ENCODE measurements at places on chromosomes 3 and 15.

GRCh38 chr15:90051874-90052273 lies 50.4 kb downstream of the IDH2 start:
- DNase-seq, result no peak

- no peak for DNase-seq
Measured at GRCh38 chr15:77597804-77598453, 34.8 kb downstream of the LINGO1 start.

GRCh38 chr3:145055375-145056076 lies 1083.9 kb downstream of the DIPK2A start:
- no peak for DNase-seq

GRCh38 chr3:117272274-117272673 lies 562.7 kb downstream of the TUSC7 start:
- no peak for DNase-seq

- no peak for DNase-seq
Measured at GRCh38 chr3:52420388-52420787, 24.5 kb downstream of the SEMA3G start.

DNA sequence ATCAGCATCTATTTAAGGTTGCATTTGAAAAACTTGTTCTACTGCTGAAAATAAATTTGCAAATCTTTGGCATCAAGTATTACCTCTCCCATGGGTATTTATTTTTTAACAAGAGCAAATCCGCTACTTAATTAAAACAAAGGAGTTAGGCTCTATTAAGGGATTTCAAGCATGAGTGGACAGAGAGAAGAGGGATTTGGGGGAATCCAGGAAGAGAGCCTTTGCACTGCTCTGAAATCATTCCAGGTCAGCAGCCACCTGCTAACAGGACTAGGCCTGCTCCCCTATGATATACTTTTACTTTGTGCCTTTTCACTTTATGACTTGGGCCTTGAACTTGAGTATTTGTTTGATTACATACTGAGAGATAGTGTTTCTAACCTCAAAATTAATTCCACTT lies 57.1 kb downstream of the IQCH start:
- DNase-seq, result no peak

DNA sequence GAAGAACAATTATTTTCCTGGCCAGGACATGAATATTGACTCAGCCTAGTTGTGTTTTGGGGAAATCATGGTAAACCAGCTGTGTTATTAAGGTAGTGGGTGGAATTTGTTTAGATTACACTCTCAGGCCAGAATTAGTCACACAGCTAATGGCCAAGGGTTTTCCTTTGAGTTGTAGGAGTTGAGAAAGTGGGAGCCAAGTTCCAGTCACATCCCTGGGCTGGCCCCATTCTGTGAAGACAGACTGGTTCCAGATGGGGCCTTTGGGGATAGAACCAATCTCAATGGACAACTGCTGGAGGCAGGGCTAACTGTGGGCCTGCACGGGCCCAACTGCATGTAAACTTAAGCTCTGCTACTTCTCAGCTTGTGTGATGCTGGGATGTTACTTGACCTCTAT lies 1.4 kb upstream of the RASL12 start:
- no peak for DNase-seq

DNA sequence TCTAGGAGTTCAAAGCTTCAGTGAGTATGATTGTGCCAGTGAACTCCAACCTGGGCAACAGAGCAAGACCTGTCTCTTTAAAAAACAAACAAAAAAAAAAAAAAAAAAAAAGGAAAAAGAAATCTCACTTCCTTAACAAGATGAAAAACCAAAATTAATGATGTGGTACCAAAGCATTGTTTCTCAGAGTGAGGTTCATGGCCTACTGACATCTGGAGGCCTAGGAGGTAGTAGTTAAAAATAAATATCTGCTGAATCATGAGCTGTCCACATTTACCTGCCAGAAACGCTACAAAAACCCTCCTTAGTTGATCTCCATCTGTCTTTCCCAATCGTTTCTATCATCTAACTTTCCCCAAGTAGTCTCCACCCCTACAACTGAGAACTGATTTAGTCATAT lies 51.2 kb downstream of the EPHA6 start:
- DNase-seq, result no peak

- no peak for DNase-seq
Measured at GRCh38 chr15:50044406-50044805, 74.6 kb downstream of the ATP8B4 start.

- DNase-seq, result no peak
Measured at GRCh38 chr15:88563638-88564037, 17.2 kb upstream of the DET1 start.

DNA sequence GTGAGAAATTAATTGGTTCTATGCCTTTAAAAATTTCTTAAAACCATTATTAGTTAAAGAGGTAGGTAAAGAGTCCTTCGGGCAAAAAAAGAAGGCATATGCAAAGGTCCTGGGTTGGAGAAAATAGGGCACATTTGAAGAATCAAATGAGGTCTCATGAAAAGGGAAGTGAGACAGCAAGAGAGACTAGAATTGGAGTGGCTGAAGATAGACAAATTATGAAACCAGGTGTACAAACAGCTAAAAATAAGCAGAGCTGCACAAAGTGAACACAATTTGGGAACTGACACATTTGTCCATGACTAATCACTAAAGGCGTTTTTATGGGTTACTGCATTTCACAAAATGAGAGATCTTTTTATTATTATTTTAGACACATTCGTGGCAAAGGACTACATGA lies 581.2 kb downstream of the PYDC2 start:
- DNase-seq, result no peak

DNA sequence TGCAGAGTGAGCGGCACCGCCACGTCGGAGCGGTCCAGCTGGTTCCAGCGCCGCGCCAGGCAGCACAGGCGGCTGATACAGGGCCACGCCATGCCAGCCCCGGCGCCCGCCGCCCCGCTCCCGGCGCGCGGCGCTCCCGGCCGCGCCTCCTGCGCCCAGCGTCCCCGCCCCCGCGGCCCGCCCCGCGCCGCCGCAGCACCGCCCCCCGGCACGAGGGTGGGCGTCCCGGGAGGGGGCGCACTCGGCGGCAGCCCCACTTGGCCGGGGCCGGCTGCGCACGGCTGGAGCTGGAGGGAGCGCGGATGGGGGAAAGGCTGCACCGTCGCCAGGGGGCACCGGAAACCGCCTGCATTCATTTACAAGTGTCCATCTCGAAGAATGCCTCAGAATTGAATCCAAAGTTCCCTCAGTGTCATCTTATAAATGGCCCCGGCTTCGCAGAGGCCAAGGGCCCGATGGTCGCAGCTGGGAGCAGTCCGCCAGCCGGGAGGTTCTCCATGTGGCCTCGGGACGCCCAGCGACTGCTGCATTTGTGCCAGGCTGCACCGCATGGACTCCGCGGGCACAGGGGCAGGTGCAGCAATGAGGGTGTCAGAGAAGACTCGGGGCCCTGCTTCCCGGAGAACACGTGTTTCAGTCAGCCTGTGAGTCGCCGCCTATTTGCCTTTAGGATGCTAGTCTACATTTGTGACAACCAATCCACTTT lies at the start of gene MAP6D1:
Gene MAP6D1 (minus strand): TSS at position 122 of the 706 bp plus-strand sequence. CDS start 30 bp downstream, at position 92.
- DNase-seq, result no peak

DNA sequence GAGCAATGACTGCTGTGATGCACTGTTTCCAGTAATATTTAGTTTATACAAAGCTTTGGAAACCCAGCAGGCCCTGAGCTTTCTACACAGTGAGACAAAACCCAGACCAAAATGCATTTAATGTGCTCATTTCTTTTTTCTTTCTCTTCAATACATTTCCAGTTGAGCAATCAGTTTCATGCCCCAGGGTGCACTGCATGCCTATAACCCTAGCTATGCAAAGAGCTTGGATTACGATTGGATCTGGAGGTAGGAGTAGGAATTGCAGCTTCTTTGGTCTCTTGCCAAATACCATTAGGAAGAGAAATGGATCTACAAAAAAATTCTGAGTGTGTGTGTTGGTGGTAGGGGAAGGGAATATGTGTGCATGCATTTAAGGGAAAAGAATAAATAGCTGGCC lies 1001.4 kb downstream of the SQOR start:
- DNase-seq, result no peak

GRCh38 chr3:12750658-12751071 lies 8.4 kb downstream of the TMEM40 start:
- peak; percentile 7 for DNase-seq

DNA sequence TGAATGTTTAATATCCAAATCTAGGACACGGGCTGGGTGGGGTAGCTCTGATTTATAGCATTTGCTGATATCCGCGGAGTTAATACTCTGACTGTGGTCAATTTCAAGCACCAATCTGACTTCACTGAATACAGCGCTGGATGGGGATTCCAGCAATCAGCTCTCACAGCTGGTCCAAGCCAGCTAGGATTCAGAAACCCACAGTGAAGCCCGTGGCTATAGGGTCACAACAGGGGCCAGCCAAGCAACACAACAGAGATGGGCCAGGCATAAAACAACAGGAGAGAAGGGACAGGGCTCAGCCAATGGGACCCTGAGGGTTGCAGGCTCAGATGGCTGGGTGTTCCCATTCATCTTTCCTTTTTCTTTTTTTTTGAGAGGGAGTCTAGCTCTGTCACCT lies 5.4 kb upstream of the LMAN1L start:
- DNase-seq, result no peak

GRCh38 chr3:153414982-153415381 lies 253.0 kb downstream of the RAP2B start:
- no peak for DNase-seq

DNA sequence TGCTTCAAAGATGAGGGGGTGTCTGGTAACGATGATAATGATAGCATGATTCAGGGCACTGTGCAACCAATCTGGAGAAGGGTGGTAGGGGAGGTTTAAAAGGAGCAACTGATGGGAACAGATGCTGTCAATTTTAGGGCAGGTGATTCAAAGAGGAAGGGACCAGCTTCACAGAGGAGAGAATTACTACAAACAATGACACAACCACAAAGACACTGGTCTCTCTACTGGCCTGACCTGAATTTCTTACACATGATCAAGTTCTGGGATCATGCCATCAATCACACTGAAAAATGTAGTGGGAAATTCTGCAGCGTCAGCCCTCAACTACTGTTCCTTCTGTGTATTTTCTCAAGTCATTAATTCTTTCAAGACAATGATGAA lies 2.6 kb upstream of the CDV3 start:
- no peak for DNase-seq

GRCh38 chr3:37115446-37115845 lies 58.9 kb downstream of the LRRFIP2 start:
- DNase-seq, result no peak
